Activated T-helper 1 cell treated with anti-CD3 and anti-CD28 coated beads, Interleukin-2, amount 50 U/mL, for 16 hours (primary cell): ENCODE measurements at places on chromosomes 7 and 10.

- no peak for DNase-seq
These were observed at the start of gene PRRT4 for GRCh38 chr7:128361411-128362379. PRRT4 (minus strand) TSS chr7:128361690.

- DNase-seq = no peak
These were observed 84.3 kb downstream of the CFTR start for GRCh38 chr7:117564080-117564479.

DNA sequence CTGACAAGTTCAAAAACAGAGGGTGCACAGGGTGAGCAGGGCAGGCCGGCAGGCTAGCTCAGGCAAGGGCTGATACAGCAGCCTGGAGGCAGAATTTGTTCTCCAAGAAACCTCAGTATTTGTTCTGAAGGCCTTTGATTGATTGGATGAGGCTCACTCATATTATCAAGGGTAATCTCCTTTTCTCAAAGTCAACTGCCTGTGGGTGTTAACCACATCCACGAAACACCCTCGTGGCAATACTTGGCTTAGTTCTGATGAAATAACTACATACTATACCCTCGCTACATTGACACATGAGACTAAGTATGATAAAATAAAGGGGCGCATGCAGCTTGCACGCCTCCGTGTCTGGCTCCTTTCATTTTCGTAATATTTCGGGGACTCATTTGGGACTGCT, 4.4 kb upstream of the PPP2R2D start:
- no peak for DNase-seq

GRCh38 chr7:7180725-7181449, 1.5 kb upstream of the C1GALT1 start:
- DNase-seq = no peak

DNA sequence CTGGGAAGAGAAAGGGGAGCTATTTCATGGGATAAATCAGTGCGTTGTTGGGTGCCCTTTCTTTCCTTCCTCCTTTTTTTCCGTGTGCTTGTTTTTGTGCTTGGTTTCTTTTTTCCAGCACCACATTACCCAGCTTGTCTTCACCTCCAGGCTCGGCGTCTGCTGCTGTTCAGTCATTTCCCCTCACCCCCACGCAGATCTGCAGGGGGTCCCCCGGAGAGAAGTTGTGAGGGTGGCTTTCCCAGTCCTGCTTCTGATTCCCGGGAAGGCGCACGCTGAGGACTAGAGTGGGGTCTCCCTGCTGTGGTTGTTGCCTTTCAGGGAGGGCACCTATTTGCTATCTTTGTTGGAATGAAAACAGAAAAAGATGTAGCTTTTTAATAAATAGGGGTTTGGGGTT, 1.6 kb downstream of the CAMK1D start:
- no peak for DNase-seq

- DNase-seq = no peak
These were observed 10.1 kb downstream of the TEX36 start for GRCh38 chr10:125672884-125673283.

- no peak for DNase-seq
These were observed 1.6 kb upstream of the IDI1 start for GRCh38 chr10:1050554-1050953.

GRCh38 chr7:17342756-17343155, 44.3 kb downstream of the AHR start:
- DNase-seq = no peak

- no peak for DNase-seq
These were observed 3.0 kb downstream of the IRF5 start for GRCh38 chr7:128940494-128941322.

DNA sequence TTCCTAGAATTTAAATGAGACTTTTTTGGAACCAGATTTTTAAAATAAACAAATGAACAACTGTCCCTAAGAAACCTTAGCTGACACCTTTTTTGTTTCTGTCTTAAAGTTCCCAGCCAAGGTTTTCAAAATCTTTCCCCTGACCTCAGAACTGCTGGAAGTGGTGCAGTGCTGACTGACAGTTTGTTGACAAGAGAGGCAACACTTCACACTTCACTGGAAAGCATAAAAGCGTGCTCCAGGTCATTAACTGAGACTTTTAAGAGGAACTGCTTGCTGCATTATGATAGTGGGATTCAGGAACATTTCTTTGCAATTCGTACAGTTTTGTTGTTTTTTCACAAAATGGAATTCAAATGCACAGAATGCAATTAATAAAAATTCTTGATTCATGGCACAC, 36.2 kb downstream of the SYPL1 start:
- DNase-seq = no peak
